ENCODE measurements at places on chromosomes 6 and 20. TPM values are rescaled to one million over a fixed set of nuclear protein-coding genes. Genes with fewer than 3 reads are reported as not detected.

GRCh38 chr20:49685809-49686208 lies 27.9 kb downstream of the B4GALT5 start:
- DNase-seq, result no peak

The HDGFL1 gene
- polyA plus RNA-seq, result not detected

DNA sequence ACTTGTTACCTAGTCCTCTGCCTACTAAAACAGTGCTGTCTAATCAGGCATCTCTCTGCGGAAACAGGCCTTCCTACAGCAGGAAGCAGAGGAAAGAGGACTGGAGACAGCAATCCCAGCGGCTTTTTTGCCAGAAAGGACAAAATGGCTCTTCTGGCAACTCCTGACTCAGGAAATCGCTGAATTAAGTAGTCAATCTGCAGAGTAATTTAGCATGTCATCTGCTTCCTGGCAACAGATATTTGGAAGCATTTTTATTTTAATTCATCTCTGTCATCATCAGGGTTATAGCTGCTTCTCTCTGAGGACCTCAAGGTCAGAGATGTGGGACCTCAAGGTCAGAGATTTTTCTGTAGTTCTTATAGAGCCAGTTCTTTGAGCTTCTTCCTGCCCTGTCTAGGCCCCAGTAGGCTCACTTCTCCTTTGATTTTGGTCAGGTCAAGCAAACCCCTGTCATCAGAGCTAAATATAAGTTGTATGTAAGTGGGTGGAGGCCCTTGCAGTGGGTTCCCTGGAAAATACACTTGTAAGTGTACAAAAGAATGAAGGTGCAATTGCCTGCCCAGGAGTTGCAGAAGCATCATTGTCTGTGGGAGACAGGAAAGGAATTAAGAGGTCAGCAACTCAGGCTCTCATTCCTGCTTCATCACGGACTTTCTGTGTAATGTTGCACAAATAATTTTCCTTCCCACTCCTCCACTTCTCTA lies 229.4 kb downstream of the ALDH8A1 start:
- DNase-seq, result no peak

DNA sequence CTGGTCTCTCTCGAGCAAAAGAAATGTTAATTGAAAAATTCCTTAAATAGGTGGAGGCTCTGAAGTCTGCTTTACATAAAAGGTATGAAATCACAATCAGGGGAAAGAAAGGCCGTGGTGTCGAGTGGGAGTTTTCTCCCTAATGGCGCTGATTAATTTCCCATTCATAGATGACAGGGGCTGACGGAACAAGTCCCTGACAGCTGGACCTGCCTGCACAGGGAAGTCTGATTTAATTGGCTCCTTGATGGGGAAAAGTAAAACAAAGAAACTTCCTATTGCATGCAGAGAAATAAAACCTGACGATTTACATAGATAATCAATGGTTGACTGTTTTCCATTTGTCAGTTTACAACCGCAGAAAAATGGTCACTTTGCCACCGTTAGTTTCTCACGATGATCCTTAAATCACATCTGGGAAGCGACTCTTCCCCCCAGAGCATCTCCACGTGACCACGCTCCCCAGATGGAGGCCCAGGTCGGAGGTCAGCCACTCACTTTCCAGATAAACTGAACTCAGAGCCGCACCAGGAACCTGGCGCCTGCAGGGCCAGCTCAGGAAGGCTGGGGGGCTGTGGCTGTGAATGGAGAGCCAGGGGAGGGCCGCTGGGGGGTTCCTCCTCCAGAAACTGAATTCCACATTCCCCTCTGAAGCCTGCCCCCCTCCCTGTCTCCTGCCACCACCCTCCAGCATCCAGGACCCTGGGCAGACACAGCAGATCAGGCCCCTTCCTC lies 55.3 kb downstream of the DLL1 start:
- DNase-seq, result no peak

The RAET1E gene
- polyA plus RNA-seq, result 0.30 TPM

DNA sequence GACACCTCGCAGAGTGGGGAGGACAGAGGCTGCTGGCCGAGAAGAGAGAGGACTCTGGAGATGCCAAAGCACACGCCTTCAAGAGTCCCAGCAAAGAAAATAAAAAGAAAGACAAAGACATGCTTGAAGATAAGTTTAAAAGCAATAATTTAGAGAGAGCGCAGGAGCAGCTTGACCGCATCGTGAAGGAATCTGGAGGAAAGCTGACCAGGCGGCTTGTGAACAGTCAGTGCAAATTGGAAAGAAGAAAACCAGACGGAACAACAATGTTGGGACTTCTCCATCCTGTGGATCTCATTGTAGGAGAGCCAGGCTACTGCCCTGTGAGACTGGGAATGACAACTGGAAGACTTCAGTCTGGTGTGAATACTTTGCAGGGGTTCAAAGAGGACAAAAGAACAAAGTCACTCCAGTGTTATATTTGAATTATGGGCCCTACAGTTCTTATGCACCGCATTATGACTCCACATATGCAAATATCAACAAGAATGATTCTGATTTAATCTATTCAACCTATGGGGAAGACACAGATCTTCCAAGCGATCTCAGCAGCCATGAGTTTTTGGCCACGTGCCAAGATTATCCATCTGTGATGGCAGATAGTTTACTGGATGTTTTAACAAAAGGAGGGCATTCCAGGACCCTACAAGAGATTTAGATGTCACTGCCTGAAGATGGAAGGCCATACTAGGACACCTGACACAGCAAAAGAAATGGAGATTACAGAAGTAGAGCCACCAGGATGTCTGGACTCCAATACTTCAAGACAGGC lies 52.2 kb downstream of the REV3L start:
- DNase-seq, result no peak

DNA sequence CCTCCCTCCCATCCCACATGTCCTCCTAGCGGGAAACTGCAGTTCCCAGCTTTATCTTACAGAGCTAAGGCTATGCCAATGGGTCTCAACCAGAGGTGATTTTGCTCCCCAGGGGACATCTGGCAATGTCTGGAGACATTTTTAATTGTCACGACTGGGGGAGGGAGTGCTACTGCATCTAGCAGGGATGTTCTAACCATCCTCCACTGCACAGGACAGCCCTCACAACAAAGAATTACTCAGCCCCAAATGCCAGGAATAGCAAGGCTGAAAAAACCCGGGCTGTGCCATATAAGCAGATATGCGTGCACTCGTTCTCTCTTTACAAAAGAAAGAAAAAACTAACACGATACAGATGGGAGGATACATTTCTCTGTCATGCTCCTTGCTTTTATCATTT lies 8.5 kb downstream of the MRPS18A start:
- DNase-seq, result no peak

The RUNX2 gene
- polyA plus RNA-seq, result 3.0 TPM

The TREML1 gene
- polyA plus RNA-seq, result 1.2 TPM

GRCh38 chr6:36094753-36095496 lies 35.4 kb upstream of the MAPK13 start:
- peak; percentile 67 for DNase-seq

DNA sequence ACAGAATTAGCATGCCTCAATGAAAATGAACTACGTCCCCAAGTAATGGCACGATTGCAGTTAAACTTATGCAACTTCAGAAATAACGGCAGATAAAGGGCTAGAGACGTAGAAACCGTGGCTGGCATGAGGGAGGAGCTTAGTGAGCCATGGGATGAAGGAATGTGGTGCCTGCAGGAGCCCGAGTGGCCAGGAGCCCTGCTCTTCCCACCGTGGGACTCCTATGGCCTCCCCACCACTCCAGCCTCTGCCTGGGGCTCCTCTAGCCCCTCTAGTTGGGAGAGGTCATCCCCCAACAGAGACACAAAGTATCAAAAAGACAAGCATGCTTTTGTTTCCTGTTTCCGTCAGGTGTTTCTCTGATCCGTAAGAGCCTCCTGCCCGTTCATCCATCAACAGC lies 75.1 kb upstream of the BHLHE23 start:
- DNase-seq, result no peak

DNA sequence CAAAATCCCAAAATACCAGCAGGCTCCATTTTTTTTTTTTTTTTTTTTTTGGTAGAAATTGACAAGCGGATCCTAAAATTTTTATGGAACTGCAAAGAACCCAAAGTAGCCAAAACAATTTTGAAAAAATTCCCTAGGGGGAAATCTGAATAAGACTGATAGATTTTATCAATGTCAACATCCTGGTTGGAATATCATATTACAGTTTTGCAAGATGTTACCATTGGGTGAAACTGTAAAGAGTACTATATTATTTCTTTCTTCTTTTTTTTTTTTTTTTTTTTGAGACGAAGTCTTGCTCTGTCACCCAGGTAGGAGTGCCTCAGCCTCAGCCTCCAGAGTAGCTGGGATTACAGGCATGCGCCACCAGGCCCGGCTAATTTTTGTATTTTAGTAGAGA lies 29.4 kb upstream of the BEND3 start:
- no peak for DNase-seq

The NOTCH4 gene
- 26.3 TPM for polyA plus RNA-seq

GRCh38 chr6:34951731-34952130 lies 62.7 kb downstream of the ANKS1A start:
- no peak for DNase-seq

DNA sequence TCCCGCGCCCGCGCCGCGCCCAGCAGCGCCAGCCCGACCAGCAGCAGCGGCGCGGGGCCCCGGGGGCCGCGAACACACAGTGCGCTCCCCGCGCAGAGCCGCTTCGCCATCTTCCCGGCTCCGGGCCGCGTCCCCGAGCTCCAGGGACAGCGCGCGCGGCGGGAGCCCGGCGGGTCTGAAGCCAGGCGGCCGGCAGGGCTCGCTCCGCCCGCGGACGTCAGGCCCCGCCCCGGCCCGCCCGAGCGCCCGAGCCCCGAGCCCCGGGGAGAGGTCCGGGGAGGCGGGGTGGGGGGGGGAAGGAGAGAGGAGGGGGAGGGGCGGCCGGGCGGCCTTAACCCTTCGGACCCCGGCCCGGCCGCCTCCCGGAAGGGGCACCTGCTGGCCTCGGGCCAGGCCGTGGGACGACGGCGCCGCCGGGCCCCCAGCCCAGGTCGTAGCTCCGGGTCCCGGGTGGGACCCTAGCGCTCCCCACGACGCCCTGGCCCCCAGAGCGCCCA lies at the start of gene LAMA5:
LAMA5 (minus strand) TSS at position 177 of the 497 bp plus-strand sequence; CDS start at position 110, 67 bp downstream.
- DNase-seq, result no peak

The ULBP3 gene
- 11.3 TPM for polyA plus RNA-seq

- peak; percentile 40 for DNase-seq
Measured at GRCh38 chr6:151391471-151392413, at the start of gene ZBTB2. ZBTB2 (minus strand) TSS chr6:151391559; CDS start chr6:151373637, 17,922 bp downstream.

- DNase-seq, result no peak
Measured at GRCh38 chr6:150452428-150453243, 83.8 kb downstream of the IYD start.

GRCh38 chr6:82217018-82217586 lies 30.4 kb downstream of the IBTK start:
- DNase-seq, result no peak
